ENCODE measurements at places on chromosomes 3 and 15.
A peak's percentile ranks its signal among the peaks of the same experiment; 100 is the strongest.

DNA sequence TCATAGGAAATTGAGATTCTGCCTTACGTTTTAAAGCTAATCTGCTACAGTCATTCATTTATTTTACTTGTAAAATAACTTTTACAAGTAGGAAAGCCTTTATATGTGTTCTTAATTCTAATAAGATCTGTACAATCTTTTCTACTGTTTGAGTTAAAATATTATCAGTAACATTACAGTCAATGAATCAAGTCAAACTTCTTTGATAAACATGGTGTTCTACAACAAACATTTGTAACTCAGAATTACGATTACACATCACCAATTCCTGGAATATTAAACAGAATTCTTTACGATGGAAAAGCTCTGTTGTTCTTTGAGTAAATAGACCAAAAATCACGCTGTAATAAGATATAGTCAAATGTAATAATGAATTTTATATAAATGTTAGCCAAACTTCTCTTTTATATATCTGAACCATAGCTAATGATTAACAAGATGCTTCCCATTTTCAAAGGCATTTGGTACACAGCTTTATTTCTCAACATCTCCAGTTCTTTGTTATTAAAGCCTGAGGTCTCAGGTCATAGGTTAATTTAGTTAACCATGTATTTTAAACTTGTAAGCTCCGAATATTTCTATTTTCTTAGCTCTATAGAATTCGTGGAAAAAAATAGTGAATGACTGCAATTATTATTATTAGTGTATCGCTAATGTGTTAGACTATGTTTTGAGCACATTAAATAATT is 232.4 kb downstream of the NAALADL2 start:
- no peak for DNase-seq

DNA sequence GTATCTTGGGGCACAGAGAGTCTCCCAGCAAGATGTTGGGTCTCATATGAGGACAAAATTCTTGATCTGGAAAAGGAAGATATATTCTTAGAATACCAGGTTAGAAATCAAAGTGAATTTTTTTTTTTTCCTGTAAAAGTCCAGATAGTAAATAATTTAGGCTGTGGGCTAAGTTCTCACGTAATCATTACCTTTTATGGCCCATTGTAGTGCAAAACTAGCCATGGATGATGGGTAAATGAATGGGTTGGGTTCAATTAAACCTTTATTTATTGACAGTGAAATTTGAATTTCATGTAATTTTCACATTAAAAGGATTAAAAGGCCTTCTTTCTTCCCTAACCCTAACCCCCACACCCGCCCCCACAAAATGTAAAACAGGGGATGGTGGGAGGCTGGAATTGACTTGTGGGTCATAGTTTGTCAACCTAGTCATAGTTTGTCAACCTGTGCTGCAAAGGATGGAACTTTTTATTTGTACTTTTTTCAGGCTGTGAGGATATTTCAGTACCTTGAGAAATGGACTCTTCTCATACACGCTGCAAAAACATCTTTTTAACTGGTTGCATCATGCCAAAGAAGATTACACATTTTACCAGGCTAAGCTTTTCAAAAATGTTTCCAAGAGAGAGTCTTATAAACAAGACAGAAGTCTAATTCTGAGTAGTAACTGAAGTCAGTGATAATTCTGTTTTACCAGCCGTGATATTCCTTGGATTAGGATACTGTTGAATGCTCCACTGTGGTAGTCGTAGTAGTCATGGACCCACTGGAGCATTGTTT is 138.8 kb downstream of the AKAP13 start:
- DNase-seq = no peak

- DNase-seq = no peak
These were observed 231.3 kb upstream of the SATB1 start for GRCh38 chr3:18656410-18656809.

GRCh38 chr3:185786956-185787877 is 37.6 kb downstream of the IGF2BP2 start:
- no peak for DNase-seq

DNA sequence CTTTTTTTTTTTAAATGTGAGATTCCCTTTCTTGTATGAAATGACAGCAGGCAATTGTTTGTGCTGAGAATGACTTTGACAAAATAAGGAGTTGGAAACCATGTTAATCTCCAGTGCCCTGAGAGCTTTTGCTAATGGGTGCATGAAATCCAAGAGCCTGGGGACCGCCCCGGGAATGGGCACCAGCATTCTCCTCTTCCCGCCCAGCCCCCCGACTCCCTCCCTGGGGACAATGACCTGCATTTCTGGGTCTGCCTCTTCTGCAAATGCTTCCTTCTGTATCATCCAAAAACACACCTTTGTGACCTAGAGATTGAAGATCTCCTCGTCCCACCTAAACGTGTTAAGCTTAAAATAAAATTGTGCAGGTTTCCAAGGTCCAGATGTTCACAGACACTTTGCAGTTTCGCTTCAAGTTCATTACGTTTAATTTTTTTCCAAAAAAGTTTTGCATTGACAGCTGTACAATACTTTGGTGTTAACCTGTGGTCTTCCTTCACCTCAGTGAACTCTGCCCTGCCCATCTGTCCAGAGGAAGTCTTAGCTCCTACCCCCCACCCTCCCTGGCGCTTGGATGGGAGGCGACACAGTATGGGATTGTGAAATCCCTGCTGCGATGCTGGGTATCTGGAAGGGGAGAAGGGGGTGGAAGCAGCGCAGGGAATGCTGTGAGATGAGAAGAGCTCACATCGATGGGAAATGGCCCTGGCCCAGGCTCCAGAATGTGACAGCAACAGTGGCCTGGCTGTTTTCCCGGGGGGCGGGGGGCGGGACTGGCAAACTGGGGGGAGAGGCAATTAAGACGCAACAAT is 50.1 kb downstream of the TLE3 start:
- peak; percentile 57 for DNase-seq

DNA sequence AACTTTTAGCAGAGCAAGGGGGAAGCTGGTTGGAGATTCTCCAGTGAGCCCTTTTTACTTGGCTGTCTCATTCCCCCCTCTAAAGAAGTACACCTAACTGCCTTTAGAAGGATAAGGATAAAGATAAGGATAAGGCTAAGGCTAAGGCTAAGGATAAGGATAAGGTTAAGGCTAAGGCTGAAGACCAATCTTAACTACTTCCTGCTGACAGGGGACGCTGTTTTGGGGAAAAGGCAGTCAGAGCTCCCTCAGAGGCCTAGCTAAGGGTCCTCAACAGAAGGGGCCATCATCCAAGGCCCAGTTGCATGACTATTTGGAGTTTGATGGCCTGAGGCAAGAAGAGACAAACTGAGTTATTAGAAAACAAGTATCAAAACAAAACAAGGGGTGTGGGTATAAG is 94.3 kb upstream of the ARPP21 start:
- no peak for DNase-seq

- peak; percentile 56 for DNase-seq
These were observed 1087.1 kb upstream of the ALCAM start for GRCh38 chr3:104279617-104280016.

DNA sequence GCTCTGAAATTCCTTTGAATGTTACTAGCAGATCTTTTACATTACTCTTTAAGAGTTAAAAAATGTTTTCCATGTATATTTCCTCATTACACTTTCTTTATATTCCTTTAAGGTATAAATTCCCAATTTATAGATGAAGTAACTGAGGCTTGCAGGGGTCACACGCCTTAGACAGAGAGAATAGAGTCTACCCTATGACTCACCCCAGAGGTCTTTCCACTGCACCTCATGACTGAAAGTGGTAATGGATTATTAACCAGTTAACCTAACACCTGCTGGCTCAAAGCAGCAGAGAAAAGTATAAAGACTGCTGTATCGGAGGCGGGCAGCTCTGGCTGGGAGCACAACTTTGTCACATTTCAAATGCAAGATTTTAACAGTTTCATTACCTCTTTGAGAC is 37.7 kb downstream of the LDHAL6B start:
- DNase-seq = no peak

DNA sequence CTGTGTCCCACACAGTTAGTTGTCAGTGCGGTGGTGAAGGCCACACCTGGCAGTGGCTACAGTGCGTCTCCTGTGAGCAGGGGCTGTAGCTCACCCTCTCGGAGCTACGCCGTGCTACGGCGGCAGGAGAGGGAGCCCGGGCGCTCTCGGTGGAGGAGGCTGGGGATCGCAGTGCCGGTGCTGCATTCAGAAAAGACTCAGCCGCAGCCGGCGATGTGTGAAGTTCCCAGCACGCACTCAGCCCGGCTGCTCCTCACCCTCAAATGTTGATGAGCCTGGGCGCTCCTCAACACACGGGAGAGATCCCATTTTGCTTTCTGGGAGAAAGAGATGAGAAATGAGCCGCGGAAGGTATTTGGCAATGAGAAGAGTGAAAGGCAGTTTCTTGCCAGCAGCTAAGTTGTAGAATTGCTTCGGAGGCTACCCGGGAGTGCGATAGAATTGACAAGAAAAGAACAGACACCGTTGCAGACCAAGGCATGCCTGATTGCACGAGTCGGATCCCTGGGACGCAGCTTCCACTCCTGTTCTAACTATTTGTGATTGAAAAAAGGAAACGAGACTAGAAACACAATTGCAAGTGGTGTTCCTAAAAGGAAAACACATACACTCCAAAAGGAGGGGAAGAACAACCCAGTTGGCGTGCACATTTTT is at the start of gene UNC13C:
UNC13C (plus strand) TSS at position 189 of the 654 bp plus-strand sequence. CDS start 34,463 bp downstream, outside the sequence.
- DNase-seq = no peak

DNA sequence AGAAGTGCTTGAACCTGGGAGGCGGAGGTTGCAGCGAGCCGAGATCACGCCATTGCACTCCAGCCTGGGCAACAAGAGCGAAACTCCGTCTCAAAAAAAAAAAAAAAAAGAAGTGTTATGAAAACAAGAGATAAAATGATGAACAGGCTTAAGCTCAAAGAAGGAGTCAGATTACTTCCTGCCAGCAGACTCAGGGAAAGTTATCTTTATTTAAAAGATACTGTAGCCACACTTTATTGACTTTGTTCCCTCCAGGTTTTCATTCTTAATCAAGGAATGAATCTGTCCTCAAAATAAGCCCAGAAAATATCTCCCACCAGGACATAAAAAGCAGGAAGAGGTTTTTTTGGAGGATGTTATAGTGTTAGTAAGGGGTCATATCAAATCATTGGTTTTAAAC is 176.5 kb upstream of the KCNMB2 start:
- DNase-seq = no peak

- no peak for DNase-seq
These were observed 729 bp upstream of the ZBTB11 start for GRCh38 chr3:101677436-101678286.
